ENCODE measurements at places on chromosomes 11 and 22.

DNA sequence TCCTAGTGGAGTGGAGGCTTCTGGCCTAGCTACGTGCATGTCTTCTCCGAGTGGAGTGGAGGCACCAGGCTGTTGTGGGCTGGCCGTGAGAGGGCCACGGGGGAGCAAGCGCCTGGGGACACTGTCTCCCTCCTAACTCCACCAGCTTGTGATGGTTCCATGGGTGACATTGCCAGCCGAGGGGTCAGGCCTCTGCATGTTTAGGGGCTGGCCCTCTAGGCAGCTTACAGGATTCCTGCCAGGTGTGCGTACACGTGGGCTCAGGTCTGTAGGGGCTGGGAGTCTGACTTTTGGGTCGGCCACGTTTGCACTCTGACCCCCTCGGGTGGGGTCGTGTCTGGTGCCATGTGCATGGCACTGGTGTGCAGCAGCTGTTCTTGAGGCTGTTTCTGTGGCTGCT lies 31.6 kb downstream of the TBC1D22A start:
- no peak for DNase-seq
- H3K4me1 ChIP-seq, result peaks cover 11% of the 10 kb centered on the region
- H3K4me3 ChIP-seq, result no peak overlapping the region
- no peak overlapping the region for H3K27ac ChIP-seq
- no peaks in the 10 kb centered on the region for H3K27me3 ChIP-seq
- H3K36me3 ChIP-seq, result peaks cover 22% of the 10 kb centered on the region

GRCh38 chr11:44171518-44171917 lies 76.0 kb downstream of the EXT2 start:
- H3K4me3 ChIP-seq, result no peak overlapping the region
- no peak for DNase-seq
- H3K27ac ChIP-seq, result no peak overlapping the region
- no peaks in the 10 kb centered on the region for H3K27me3 ChIP-seq

GRCh38 chr22:17779286-17780115 lies 5.2 kb upstream of the BID start:
- DNase-seq, result no peak
- H3K4me1 ChIP-seq, result peaks cover 7% of the 10 kb centered on the region
- no peaks in the 10 kb centered on the region for H3K36me3 ChIP-seq
- H3K27me3 ChIP-seq, result no peaks in the 10 kb centered on the region
- no peak overlapping the region for H3K4me3 ChIP-seq

- no peaks in the 10 kb centered on the region for H3K27me3 ChIP-seq
- H3K4me1 ChIP-seq, result no peaks in the 10 kb centered on the region
- H3K27ac ChIP-seq, result no peak overlapping the region
- H3K36me3 ChIP-seq, result no peaks in the 10 kb centered on the region
These were observed 733.0 kb upstream of the KIRREL3 start for GRCh38 chr11:127733552-127733951.

DNA sequence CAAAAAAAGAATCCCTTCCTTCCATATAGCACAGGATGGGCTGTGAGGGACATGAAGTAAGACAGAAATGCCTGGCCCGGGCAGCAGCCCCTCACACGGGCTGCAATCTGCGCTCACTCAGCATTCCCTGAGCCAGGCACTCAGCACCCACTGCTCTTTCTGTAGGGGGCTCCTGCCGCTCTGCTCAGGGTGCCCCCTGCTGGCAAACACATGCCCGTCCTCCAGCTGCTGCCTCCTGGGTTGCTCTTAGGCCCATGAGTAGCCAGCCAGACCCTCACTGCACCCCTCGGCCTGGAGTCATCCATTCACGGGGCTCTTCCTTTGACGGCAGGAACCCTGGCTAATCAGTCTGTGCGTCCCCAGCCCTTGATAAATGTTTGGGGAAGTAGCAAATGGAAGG lies 6.9 kb downstream of the MCAT start:
- H3K36me3 ChIP-seq, result peaks cover 12% of the 10 kb centered on the region
- H3K27ac ChIP-seq, result no peak overlapping the region
- DNase-seq, result no peak
- H3K4me3 ChIP-seq, result no peak overlapping the region
- no peaks in the 10 kb centered on the region for H3K4me1 ChIP-seq

DNA sequence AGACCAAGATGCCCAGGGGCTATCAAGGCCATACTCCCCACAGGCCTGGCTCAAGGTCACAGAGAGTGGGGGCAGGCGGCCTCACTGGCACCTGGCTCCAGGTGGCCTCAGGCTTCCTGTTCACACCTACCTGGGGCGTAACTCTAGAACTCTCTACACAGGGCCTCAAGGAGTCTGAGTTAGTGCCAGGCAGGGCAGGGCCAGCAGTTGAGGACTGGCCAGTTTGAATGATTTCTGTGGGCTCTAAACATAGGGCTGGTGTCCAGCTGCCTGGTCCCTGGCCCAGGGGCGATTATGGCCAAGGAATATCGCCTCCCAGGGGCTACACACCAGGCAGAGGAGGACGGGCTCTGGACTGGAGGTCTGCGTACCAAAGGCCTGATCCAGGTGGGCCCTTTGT lies 79.2 kb downstream of the WNT7B start:
- H3K4me3 ChIP-seq, result no peak overlapping the region
- H3K36me3 ChIP-seq, result no peaks in the 10 kb centered on the region
- no peak overlapping the region for H3K27ac ChIP-seq
- H3K4me1 ChIP-seq, result peaks cover 2% of the 10 kb centered on the region
- H3K27me3 ChIP-seq, result no peaks in the 10 kb centered on the region

GRCh38 chr11:130206141-130206540 lies 46.6 kb downstream of the ST14 start:
- H3K4me3 ChIP-seq, result no peak overlapping the region
- H3K27me3 ChIP-seq, result no peaks in the 10 kb centered on the region
- H3K27ac ChIP-seq, result no peak overlapping the region
- H3K36me3 ChIP-seq, result no peaks in the 10 kb centered on the region
- H3K4me1 ChIP-seq, result no peaks in the 10 kb centered on the region
